ENCODE measurements at places on chromosomes 13 and 19.

GRCh38 chr13:91493442-91493841 lies 95.0 kb downstream of the GPC5 start:
- no peak for DNase-seq

DNA sequence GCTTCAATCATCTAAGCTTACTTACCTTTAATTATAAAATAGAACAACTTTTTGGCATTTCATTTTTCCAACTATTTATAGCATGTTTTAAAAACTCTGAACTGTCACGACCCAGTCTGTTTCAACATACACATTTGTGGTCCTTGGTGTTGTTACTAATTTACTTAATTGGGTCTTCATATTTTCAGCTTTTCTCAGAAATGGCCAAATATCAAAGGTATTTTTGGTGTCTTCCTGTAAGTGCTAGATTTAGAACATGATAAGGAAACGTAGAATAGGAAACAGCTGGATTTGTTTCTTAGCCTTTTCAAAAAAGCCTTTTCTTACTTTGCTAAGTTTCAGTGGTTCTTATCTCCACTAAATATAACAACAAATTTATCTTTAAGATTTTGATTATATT lies 11.4 kb downstream of the LPAR6 start:
- DNase-seq, result no peak

DNA sequence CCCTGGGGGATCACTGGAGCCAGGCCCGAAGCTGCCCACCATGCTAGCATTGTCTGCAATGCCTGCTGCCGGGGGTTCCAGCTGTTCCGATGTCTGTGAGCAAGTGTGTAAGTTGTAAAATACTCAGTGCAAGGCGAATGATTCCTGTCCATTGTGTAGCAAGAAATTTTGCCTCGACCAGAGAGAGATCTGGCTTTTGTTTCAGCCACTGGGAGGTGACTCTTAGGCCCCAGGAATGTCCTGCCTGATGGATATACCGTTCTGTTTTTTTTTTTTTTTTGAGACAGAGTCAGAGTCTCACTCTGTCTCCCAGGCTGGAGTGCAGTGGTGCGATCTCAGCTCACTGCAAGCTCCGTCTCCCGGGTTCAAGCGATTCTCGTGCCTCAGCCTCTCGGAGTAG lies 7.3 kb upstream of the GADD45B start:
- no peak for DNase-seq

DNA sequence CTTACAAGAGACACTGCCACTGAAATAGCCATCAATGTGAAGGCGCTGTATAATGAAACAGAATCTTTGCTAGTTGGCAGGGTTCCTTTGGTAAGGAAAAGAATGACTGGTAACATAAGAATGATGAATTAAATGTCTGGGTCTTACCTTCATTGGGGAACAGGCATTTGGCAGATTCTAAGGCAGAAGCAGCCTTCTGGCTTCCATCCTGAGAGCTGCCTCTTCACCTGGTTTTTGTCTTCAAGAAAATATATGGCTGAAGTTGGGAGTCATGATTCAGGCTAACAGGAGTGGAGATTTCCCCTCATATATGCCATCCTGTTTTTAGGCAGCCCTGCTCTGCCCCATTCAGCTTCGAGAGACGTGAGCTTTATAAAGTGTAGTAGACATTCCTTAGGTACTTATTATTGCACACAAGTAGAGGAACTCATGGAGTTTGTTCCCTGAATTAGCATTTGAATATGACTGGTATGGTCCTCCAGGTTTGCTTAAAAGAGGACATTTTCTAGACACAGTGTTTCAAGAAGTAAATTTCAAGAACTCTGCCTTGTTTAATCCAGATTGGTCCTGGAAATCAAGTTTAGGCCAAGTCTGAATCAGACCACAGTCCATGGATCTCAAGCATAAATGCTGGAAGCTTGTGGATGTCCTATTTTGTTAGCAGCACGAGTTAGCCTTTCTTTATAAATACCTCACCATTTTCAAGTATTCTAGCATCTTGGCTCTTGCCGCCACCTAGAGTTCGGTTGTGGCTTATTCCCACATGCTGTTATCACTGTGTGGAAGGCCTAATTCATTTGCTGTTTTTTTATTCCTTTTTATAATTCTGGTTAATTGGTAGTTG lies 56.2 kb upstream of the AKAP11 start:
- no peak for DNase-seq

DNA sequence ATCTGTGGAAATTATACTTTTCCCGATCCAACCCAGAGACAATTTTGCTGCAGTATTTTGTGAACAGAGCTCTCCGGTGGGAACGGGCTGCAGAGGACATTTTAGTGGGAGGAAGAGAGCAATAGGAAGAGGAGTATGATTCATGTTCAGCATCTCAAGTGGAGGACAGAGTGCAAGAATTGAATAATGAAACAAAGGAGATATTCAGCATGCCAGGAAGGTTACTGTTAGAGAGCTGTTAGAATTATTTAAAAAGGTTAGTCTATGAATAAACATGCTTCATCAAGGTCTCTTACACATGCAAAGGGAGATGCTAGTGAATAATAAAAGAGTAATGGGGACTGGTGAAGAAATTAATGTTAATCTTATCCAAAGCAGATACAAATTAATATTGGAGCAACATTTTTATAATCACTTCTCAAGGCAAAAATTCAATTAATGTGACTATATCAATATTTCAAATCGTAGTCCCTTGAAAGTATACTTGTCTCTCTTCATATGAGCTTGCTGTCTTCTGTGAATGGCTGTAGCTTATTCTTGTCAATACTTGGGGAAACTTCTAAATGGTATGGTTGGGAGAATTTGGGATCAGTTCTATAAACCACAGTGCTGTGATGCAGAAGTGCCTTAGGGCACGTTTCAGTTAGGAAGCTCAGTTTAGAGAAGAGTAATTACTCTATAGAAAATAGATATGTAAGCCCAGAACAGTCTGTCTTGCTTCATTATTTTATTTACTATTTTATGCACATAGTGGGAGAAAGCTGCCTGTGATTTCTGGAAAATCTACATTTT lies 1165.8 kb downstream of the OLFM4 start:
- DNase-seq, result no peak

DNA sequence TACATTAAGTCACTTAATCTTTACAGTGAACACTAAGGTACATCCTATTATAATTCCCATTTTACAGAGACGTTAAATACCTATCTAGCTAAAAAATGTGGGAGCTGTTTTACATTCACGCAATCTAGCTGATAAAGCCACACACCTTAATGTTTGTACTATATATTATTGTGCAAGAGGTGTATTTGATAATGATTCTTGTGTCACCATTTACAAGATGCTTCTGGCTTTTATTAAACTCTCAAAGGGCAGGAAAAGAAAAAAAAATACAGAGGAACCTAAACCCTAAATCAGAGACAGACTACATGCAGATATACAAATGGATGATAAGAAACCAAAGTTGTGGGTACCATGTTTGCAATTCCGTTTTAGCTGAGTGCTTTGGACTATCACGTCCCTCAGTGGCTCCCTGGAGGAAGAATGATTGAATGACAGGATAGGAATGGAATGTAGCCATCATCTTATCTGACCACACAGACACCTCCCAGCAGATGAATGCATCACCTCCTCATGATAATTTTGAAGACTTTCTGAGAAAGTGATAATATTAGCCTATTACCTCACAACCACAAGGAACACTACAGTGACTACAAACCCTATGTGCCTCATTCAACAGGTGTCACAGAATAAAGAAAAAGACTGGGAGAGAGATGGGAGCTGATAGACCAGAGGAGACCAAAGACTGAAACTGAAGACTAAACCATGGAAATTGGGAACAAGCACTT lies 230.5 kb upstream of the SERP2 start:
- no peak for DNase-seq

DNA sequence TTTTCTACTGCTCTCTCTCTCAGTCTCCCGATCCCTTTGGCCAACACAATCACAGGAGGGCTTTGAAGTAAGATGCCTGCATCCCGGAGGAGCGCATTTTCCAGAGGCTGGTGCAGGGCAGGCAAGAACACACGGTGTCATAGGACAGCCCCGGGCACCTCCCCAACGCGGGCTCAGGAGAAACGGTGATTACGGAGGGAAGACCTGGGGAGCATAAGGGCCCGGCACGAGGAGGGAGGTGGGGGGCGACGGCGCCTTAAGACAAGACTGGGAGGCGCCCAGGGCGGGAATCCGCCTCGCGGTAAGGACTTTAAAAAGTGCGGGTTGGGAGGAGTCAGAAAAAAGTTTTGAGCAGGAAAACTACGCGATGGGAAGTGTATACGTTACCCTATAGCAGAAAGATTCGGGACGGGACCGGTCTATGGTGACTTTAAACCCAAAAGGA lies 18.7 kb upstream of the ZNF888 start:
- DNase-seq, result no peak

- no peak for DNase-seq
Measured at GRCh38 chr13:22801402-22802003, 379.3 kb upstream of the SGCG start.

GRCh38 chr13:30873499-30873898 lies 32.6 kb upstream of the MEDAG start:
- DNase-seq, result no peak

- DNase-seq, result no peak
Measured at GRCh38 chr19:1000095-1000494, at the start of gene GRIN3B. GRIN3B (plus strand) TSS chr19:1000419; CDS start chr19:1000438, 19 bp downstream.

DNA sequence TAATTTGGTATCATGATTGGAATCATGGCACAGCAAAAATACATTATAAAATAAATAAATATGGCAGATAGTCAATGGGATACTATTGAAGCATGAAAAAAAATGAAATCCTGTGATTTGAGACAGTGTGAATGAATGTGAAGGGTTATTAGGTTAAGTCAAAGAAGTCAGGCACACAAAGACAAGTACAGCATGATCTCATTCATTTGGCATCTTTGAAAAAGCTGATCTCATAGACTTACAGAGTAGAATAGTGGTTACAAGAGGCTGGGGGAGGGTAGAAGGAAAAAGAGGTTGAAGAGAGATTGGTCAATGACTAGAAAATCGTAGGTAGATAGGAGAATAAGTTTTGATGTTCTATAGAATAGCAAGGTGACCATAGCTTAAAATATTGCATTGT lies 295.1 kb upstream of the SLITRK5 start:
- no peak for DNase-seq

GRCh38 chr13:30576528-30576927 lies 41.2 kb upstream of the USPL1 start:
- DNase-seq, result peak; percentile 10

DNA sequence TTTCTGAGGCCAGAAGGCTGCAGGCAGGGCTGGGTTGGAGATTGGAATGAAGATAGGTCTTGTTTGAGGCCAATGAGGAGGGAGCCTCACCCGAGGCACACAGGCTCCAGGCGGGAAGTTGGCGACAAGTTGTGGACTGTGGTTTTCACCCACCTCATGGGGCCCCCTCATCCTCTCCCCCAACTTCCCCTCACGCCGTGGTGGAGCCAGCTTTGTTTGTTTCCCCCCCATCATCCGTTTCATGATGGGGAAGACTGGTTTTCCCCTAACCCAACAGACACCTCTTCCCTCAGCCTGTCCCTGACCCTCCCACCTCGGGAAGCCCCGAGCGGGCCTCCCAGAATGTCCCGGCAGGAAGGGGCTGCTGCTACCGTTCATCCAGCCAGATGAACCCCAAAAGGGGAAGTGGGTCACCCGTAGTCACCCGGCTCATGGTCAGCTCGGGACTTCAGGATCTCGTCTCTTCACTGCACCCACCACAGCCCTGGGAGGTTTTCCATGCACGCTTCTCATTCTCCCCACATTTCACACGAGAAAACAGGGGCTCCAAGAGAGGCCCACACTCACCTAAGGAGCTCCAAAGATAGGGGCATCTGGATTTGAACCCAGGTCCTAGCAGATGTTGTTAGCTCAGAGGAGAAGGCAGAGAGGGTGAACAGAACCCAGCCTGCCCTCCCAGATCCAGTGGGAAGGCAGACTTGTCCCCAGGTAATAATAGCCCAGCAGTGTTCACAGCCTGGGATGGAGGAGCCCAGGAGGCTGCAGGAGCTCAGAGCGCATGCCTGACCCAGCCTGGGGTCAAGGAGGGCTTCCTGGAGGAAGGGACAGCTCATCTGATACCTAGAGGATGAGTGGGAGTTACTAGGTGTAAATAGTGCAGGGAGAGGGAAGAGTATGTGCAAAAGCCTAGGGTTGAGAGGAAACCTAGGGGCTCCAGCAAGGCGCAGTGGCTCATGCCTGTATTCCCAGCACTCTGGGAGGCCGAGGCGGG lies 23.5 kb downstream of the CEACAM16 start:
- DNase-seq, result no peak

GRCh38 chr19:9849791-9850190 lies 14.7 kb downstream of the PIN1 start:
- no peak for DNase-seq

DNA sequence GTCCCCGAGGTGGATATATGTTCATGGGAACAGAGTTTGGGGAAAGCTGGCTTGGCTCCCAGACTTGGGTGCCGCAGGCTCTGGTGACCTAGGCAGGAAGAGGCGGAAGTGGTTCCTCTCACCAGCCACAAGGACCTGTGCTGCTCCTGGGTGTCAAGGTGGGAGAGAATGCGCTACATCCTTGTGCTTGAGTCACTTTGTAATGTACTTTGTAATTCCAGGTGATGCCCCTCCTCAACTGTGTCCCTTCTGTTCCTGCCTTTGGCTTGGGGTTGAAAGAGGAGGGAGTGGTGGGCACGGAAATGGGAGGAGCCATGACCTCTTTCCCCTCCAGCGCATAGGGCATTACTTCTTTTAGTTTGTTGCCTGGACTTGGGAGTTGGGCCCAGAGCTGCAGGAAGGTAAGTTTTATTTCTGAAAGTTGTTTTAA lies 10.9 kb downstream of the GARRE1 start:
- DNase-seq, result no peak

- no peak for DNase-seq
Measured at GRCh38 chr19:533364-534058, 2.0 kb downstream of the CDC34 start.

DNA sequence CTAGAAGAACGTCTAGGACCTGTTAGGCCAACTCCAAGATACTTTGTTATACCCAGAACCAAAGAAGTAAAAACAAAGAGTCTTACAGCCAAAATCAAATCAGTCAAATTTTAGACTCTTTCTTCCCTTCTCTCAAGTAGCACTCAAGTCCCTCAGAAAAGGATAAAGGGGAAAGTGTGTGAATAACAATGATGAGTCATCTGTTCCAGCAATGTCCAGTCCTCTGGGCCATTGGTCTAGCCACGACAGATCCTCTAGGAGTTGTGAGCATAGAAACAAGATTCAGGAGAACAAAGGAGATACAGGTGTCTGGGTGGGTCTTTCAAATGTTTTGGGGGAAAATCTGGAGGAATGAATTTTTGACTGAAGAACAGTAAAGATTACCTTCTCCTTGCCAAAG lies 36.3 kb downstream of the STOML3 start:
- DNase-seq, result no peak

GRCh38 chr19:46748325-46749109 lies 2.3 kb upstream of the STRN4 start:
- peak; percentile 61 for DNase-seq

DNA sequence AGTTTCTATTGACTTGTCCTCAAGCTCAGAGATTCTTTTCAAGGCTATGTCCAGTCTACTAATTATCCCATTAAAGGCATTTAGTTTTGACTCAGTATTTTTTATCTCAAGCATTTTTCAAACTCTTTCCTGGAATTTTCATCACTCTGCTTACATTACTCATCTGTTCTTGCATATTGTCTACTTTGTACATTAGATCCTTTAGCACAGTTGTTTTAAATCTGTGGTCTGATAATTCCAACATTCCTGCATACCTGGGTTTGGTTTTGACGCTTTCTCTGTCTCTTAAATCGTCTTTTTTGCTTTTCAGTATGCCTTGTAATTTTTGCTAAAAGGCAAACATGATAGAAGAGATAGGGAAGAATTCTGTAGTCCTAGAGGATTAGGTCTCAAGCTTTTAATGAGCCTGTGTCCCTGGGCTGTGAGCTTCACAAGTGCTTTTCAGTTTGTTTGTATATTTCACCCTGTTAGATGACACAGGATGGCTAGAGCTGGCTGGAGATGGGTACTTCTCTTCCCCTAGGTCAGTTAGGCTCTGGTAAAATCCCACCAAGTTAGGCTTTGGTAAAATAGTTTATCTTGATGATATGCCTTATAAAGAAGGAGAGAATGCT lies 46.1 kb upstream of the GPC6 start:
- DNase-seq, result no peak
